ENCODE measurements at places on chromosomes 4 and X.

- DNase-seq = no peak
Observed at GRCh38 chr4:67573193-67573592, 14.7 kb downstream of the STAP1 start.

GRCh38 chr4:24736066-24736465 lies 59.3 kb upstream of the SOD3 start:
- DNase-seq = no peak

DNA sequence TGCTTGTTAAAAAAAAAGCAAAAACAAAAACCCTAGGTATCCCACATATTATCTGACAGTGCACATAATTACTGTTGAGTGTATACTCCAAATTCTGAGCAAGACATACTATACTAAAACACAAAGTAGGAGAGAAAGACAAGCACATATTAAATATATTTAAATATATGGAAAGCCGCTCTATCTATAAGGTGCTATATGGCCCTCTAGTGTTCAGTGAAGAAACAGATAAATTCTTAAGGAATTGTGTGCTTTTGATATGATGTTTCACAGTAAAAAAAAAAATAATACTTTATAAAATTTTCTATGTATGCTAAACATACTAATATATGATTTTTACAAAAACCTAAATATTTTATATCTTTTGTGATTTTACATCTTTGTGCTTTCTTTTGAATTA lies 137.8 kb downstream of the FBXW7 start:
- DNase-seq = no peak

GRCh38 chr4:137635108-137635507 lies 102.8 kb upstream of the PCDH18 start:
- no peak for DNase-seq

DNA sequence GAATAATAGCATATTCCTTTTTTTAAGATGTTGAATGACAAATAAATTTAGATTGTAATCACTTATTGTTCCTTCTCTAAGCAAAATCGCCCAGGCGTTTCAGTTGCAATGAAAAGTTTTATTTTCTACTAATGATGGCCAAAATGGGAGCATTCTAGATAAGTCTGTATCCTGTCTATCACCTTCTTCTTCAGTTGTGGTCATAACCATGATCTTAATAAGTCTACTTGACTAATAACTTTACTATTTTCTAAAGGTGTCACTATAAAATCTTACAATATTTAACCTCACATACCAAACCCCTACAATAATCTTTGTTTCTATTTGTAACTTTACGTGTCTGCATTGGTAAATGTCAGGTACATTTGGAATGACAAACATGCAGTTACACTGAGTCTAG lies 723.7 kb upstream of the MAGEB2 start:
- no peak for DNase-seq

DNA sequence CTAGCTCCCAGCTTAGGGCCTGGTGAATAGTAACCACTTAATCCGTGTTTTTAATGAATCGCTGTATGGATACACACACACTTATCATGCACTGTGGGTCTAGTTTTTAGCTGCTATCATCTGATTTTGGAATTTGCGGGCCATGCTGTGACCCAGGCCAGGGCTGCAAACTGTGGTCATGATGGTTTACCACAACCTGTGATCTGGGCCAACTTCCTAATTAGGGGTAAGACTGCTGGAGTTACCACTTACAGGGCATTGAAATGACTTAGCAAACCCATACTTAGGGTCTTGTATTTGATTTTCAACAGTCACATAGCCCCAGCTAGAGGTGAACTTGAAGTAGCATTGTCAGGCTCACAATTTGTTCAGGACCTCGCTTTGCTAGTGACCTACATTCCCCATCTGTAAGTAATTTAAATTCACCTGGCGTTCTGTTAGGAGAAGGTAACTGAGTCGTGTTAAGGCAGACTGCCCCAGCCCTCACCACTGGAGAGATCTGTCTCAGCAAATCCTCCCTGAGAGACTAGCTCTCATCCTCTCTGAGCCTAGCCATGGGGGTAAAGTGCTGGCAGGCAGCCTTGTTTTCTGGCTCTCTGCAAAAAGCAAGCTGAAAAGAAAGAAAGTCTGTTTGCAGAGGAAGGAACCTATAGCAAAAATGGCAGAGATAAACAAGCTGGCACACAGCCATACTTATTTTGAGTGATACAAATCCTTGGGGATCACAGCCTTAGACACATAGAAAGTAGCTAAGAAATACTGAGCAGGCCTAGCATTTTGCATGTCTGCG lies 33.8 kb upstream of the EGFL6 start:
- DNase-seq = no peak

DNA sequence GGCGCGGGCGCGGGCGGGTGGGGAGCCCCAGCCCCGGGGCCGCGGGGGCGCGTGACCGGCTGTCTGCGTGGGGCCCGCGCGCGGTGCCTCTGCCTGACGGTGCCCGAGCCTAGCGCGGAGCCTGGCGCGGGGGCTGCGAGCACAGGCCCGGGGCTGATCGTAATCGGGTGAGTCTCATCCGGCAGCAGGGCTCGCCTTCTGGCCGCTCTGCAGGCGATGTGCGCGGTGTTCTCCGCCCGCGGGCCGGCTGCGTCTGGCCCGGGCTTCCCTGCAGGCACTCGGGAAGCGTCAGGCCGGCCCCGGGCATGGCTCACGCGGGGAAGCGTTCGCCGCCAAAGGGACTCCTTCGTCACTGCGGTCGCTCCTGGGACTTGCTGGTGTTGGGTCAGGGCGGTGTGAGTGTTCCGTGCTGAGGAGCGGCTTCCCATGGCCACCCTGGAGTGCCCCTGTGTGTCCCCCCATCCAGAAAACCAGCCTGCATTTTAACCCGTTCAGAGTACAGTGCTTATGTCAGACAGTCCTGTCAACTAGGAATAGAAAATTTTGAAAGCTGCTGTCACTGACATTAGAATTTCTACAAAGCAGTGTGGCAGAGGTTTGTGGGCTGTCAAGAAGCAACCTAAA lies 40.6 kb downstream of the FAM149A start:
- DNase-seq = no peak

- no peak for DNase-seq
Observed at GRCh38 chr4:107755841-107756356, 35.9 kb upstream of the PAPSS1 start.

- DNase-seq = no peak
Observed at GRCh38 chr4:98733601-98734000, 75.2 kb upstream of the TSPAN5 start.

DNA sequence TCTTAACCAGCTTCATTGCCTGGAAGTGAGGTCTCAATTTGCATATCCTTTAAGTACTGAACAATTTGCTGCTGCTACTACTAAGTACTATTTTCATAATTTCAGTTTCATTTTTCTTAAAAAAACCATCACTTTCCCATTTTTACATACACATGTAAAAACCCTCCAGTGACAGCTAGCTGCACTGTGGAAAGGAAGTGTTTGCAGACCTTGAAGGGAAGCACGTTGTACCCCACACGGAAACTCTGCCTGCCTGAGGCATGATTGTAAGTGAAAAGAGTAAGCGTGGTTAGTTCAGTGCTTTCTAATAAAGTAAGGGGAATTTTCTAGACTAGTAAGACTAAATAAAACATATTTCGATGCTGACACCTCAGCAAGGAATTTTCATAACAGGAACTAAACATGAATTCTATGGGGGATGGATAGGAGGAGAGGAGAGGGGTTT lies 103.6 kb downstream of the RAPGEF2 start:
- DNase-seq = no peak

GRCh38 chrX:17833954-17834353 lies 27.1 kb downstream of the RAI2 start:
- no peak for DNase-seq

All from CD4-positive, alpha-beta T cell treated with Interleukin-10 for 1 hour (primary cell).